Mesenchymal stem cell (in vitro differentiated cells and primary cell): ENCODE measurements at places on chromosomes 3 and 15.

DNA sequence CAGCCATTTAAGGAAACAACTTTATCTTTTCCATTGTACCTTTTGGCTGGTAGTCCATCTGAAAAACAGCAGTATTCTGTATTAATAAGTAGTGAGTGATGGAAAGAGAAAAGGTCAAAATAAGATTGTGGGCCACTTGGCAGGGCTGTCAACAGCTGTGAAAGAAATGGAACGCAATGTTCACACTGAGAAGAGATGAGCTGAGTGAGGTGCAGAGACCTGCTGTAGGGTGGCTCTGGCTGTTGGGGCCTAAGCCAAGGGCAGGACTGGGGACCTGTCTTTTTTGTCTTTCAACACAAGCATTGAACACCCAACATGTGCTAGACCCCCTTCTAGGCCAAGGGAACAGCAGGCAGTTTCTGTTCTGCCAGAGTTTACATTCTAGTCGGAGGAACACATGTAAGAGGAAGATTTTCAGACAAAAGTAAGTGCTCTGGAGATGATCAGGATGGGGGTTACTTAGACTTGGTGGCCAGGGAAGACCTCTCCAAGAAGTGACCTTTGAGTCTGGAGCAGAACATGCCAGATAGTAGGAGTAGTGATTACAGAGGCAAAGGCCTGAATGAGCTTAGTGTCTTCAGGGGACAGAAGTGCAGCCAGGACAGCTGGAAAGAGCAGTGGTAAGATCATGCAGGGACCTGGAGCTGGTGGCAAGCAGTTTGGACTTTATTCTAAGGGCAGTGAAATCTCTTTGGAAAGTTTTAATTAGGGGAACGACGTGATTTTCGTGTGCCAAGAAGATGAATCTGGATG is 29.6 kb downstream of the TSEN2 start:
- no peak for DNase-seq

DNA sequence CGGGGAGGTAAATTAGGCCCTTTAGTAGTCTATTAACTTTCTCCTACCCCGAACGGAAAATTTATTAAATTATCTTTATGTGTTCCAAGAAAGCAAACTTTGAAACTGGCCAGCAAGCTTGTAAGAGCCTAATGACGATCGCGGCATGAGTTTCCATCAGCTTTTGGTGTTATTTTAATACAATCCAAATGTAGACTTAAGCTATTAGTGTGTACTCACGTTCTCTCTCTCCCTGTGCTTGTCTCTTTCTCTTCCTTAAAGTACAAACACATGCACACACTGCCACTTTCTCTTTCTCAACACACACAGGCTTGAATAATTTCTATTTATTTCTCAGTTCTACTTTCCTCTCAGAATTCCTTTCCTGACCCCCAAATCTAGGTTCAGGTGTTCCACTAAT is 108.8 kb upstream of the MME start:
- no peak for DNase-seq

DNA sequence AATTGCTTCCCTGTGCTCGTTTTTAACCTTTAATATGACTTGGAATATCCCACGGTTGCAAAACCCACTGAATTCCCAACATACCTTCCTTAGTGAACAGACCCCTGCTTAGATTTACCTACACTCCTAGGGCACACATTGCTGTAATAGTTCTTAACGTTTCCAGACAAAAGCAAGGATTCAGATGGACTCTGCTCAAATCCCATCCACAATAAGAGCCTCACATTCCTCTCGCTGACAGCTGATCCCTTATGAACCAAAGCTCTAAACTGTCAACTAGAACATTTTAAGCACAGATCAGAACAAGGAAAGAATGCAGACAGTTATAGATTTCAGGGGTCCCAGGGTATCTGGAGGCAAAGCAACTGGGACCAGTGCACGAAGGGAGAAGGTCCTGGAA is 248.3 kb upstream of the ICE2 start:
- no peak for DNase-seq

GRCh38 chr15:67241132-67241855 is 13.2 kb downstream of the AAGAB start:
- DNase-seq = no peak

DNA sequence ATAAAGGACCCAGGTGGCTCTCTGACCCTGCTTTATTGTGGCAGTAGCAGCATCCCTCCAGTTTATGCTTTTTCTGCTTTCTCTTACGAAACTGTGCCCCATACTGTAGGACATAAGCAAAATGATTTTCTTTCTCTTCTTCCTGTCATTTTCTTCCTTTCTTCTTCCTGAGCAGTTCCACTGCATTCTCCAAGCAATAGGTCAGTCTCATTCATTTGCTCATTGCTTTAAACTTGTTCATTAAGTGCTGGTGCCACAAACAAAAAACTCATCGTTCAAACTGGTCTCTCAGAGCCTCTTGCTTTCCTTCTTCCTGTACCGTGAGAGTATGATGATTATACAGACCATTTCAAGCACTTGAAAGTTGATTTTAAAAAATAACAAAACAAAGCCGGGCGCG is 66.8 kb downstream of the PDE8A start:
- DNase-seq = peak; percentile 89
